Vagina (tissue), 2 donors: ENCODE measurements at places on chromosomes 6 and 20.

GRCh38 chr20:24136659-24137246, 148.2 kb upstream of the GGTLC1 start:
- DNase-seq = no peak

GRCh38 chr20:6502999-6503398, 264.5 kb upstream of the BMP2 start:
- no peak for DNase-seq

GRCh38 chr6:11584244-11584643, 46.7 kb downstream of the TMEM170B start:
- no peak for DNase-seq

GRCh38 chr6:28337121-28337520, 1.2 kb upstream of the ZSCAN31 start:
- DNase-seq = no peak

- DNase-seq = no peak
Observed at GRCh38 chr6:84027340-84028181, 6.0 kb upstream of the MRAP2 start.

- DNase-seq = no peak
Observed at GRCh38 chr6:96794980-96795379, 42.3 kb downstream of the GPR63 start.

- DNase-seq = no peak
Observed at GRCh38 chr20:33852626-33853506, 41.7 kb downstream of the CHMP4B start.

GRCh38 chr20:4873396-4873795, 127.9 kb downstream of the SLC23A2 start:
- DNase-seq = no peak

DNA sequence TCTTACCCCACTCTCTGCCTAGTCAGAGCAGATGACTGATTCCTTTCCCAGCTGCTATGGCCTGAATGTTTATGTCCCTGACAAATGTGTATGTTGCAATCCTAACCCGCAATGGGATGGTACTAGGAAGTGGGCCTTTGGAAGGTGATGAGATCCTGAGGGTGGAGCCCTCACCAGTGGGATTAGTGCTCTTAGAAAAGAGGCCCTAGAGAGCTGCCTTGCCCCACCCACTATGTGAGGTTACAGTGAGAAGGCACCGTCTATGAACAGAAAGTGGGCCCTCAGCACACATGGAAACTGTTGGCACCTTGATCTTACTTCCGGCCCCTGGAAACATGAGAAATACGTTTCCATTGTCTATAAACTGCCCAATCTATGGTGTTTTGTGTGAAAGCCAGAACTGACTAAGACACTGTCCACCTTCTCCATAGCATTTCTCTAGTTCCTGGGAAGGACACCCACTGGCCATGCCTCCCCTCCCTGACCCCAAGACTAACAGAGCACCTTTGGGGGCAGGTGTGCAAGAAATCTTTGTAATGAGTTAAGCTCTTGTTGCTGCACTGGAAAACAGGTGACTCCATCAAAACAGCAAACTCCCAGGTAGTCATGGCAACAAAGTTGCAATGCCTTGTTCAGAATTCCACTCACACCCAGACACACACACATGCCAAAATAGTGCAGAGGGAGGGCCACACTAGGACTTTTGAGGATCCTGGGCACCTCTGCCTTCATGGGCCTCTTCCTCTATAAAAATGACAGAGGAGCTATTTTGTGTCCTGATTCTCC, 16.2 kb downstream of the GABRR2 start:
- DNase-seq = no peak

DNA sequence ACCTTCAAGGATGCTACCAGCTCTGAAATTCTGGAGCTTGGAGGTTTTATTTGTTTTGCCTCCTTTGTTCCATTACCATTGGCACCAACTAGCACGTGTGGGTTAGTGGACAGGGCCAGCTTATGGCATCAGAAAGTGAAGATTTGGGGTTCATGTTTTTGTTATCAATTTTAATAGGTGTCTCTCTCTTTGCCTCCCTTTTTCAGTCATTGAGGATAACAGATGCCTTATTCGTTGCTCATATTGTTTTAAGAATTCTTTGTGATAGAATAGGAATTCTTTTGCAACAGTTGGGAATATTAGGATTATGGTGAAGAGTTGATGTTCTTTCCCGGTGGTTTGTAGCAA, 22.9 kb downstream of the TMC2 start:
- no peak for DNase-seq

- DNase-seq = no peak
Observed at GRCh38 chr20:21609221-21609620, 95.4 kb upstream of the NKX2-2 start.

GRCh38 chr20:62811720-62812119, 5.1 kb upstream of the COL9A3 start:
- DNase-seq = no peak

- DNase-seq = no peak
Observed at GRCh38 chr6:150201285-150201684, 58.4 kb downstream of the PPP1R14C start.

GRCh38 chr6:46243754-46244153, 73.0 kb upstream of the ENPP5 start:
- no peak for DNase-seq
